ENCODE measurements at places on chromosomes 1 and 21.

DNA sequence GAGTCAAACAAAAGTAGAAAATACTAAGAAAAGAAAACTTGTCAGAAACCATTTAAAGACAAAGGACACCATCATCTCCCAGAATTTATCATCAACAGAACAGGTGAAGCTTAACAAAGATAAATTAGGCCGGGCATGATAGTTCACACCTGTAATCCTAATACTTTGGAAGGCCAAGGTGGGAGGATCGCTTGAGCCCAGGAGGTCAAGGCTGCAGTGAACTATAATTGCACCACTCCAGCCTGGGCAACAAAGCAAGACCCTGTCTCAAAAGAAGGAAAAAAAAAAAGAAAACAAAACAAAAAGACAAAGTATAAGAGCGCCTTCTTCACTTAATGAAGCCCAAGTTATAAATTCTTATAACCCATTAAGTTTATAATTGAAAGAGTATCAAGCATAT is 25.6 kb downstream of the RERE start:
- no peak for DNase-seq

DNA sequence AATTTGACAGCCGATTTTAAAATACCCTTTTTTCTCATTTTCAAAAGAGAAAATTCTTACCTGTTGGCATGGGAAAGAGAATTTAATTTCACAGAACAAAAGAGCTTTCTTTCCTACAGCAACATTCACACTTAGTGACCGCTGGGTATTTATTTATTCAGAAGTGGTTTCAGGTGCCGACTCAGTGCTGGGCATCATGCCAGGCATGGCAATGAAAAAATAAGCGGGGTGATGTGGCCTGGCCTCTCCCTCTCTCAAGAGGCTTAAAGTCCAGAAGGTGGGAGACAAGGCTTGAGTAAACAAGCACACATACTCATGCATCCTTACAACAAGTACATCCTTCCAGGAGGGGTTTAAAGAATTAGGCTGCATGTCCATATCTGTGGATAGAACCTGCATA is 4.1 kb upstream of the PCP4 start:
- no peak for DNase-seq

GRCh38 chr1:77732090-77732489 is 27.6 kb downstream of the USP33 start:
- no peak for DNase-seq

- DNase-seq: no peak
Observed at GRCh38 chr1:19046972-19047731, 90.7 kb upstream of the IFFO2 start.

DNA sequence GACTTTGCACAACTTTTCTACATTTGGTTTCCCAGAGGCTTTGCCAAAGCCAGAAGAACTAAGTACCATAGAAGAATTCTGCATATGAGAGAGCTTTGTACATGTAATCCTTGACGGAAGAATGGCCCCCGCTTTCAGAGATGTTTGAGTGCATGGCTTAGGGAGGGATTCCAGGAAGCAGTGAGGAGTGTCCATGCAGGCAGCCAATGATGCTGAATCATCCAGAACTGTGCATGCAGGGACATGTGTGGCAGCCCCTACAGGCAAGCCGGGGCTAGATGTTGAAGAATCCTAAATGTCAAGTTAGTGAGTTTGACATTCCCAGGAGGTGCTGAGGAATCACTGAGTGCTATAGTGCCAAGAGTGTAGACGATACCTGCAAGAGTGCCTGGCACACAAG is 9.9 kb upstream of the HAO2 start:
- DNase-seq: no peak

DNA sequence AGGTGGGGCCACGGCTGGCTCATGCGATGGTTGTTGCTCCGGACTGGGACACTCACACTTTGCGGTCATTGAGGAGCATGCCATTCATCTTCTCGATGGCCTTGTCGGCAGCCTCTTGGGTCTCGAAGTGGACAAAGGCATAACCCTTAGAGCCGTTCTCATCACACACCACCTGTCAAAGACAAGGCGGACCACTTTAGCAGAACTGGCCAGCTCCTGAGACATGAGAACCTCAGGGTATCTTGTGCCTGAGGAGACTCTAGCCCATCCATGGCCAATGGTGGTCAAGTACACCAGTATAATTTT is 5.5 kb downstream of the PABPC4 start:
- no peak for DNase-seq

DNA sequence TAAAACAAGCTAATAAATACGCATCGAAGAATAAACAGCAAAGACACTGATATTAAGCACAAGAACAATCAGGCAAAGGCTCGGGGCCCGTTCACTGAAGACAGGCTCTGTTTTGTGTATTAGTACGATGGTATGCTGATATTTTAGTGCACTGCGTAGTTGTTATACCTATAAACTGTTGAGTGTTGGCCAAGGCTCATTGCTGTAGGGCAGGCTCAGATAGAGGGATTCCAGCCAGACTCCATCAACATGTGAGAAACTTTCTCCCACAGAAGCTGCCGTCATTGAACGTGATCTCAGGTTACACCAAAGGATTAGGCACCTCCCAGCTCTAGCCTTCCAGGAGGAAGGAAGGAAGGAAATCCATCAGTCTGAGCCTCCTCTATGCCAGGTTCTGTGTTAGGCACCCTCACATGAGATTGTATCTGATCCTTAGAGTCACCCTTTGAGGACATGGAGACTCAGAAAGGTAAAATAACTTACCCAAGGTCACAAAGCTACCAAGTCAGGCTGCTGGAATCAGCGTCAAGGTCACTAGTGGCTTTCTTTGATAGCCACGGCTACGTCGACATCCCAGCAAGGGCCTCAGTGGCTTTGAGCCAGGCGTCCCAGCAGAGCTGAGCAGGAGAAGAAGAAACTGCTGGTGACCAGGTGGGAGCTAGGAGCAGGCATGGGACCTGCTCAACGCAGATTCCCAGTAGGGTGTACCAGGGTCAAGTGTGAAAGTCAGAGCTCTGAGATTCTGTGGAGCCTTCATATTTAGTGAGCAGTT is 14.8 kb downstream of the BCAR3 start:
- DNase-seq: no peak

DNA sequence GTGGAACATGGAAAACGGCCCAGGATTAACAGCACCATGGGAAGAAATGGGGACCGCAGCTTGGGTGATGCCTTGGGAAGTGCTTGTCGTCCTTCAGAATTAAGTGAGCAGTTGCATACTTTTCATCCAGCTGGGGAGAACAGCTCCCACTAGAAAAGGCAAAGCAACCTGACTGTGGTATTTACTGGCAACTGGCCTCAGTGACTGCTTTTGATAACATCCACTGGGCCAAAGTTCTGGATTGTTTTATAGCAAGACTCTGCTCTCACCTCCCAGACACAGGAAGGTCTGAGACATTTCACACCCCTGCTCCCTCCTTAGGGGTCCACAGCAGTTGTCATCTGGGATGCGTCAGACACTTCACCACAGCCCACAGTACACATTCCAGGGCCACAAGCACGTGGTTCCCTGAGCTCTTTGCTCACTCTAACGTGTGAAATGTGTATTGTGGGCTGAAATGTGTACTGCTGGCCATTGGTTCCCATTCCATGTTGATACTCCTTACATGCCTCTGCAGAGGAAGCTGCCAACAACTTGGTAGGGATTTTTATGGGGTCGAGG is 6.6 kb downstream of the PAPPA2 start:
- DNase-seq: no peak

- DNase-seq: no peak
Observed at GRCh38 chr21:45433301-45433700, 28.3 kb downstream of the COL18A1 start.

DNA sequence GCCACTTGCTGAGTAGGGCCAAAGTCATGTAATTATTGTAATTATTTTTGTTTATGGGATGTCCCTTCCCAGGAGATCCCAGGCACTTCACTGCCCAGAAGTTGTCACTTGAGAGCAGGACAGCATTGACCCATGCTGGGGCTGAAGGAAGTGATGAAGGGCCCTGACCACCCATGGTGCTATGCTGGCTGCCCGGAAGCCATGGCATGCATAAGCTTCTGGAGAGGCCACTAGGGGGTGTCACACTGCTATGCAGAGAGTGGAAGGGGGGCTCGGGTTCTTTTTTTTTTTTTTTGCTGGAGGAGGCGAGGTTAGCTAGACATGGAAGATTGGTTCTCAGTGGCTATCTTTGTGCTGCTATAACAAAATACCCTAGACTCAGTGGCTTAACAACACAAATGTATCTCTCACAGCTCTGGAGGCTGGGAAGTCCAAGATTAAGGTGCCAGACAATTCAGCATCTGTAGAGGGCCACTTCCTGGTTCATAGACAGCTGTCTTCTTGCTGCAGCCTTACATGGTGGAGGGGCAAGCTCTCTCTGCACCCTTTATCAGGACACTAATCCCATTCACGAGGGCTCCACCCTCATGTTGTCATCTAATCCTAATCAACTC is 84.9 kb downstream of the CNIH3 start:
- no peak for DNase-seq

- DNase-seq: no peak
Observed at GRCh38 chr21:15060543-15061175, 4.1 kb downstream of the NRIP1 start.

GRCh38 chr1:228370439-228370940 is 36.1 kb downstream of the TRIM11 start:
- no peak for DNase-seq

DNA sequence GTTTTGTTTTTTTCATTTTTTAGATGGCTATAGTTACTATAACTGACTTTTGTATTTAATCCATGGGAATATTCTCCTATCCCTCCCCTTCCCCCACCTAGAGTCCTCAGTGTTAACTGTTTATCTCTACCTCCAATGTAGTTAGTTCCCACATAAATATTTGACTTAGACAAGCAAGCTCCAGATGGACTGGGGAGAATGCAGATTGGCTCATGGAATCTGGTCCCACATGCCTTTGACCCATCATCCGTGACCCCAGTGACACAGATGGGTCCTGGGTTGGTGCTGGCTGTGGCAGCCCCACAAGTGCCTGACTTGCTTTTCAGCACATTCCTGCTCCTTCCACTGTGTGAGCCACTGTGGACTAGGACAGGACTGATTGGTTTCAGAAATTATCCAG is 41.8 kb downstream of the ATP2B4 start:
- no peak for DNase-seq

GRCh38 chr21:42237161-42237560 is 18.2 kb downstream of the ABCG1 start:
- DNase-seq: no peak

DNA sequence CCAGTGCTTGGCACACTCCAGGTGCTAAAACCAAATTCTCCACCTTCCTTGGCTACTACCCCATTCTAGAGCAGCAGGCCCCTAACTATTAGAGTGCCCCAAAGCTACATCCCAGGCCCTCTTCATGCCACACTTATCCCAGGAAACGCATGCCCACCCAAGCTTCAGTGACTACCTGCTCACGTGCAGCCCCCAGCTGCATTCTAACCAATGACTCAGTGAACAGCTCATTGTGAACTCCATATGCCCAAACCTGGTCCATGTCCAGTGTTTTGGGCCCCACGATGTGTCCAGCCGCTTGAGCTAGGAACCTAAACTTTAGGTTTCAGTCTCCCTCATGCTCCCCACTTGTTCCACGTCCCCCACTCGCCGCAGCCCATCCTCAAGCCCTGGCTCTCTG is 41.5 kb downstream of the NKAIN1 start:
- DNase-seq: no peak

DNA sequence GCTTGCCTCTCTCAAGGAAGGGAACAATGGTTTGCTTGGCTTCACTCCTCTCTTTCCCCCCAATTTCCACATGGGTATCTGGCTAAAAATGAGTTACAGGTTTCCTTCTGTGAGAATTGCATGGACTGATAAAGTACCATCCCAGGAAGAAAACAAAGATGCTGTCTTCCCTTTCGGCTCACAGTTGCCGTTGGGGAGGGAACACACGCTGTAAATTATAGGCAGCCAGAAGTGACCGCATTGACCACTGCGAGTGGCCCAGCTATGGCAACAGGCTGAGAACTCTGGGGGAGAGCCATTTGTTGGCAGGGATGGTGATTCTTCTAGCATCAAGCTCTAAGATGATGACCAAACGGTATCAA is 2.9 kb downstream of the RUNX1 start:
- no peak for DNase-seq

- DNase-seq: peak; percentile 24
Observed at GRCh38 chr1:55463814-55464475, 248.8 kb upstream of the USP24 start.

- DNase-seq: peak; percentile 84
Observed at GRCh38 chr1:89545264-89546038, 20.8 kb downstream of the LRRC8B start.

DNA sequence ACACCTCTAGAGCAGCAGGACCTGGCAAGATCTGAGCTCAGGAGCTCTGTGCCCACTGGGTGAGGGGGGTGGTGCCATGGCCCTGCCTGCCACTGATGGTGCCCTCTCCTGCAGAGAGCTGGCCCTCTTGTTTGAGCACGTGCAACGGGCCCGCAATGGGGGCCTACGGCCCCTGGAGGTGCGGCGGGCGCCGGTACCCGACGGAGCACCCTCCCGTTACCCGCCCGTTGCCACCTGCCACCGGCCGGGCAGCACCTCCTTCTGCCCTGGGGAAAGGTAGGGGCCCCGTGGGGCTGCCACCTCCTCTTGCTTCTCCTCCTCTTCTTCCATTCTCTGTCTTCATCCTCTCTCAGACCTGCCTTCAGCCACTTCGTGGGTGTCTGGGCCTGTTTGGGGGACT is 38.2 kb downstream of the CITED4 start:
- DNase-seq: no peak
